ENCODE measurements at places on chromosomes 1 and 21. TPM values are rescaled to one million over a fixed set of nuclear protein-coding genes. Genes with fewer than 3 reads are reported as not detected.

Gene CD48
- not detected for total RNA-seq

Gene GPR157
- total RNA-seq: 0.25 TPM

Gene PCBP3
- 2.7 TPM for total RNA-seq

Gene TFAP2E
- total RNA-seq: 0.74 TPM

Gene CA6
- total RNA-seq: not detected

Gene A3GALT2
- not detected for total RNA-seq

Gene ELAPOR1
- total RNA-seq: 15.0 TPM
